ENCODE measurements at places on chromosomes 3 and 15.

- DNase-seq: no peak
Observed at GRCh38 chr3:12733566-12733965, 25.5 kb downstream of the TMEM40 start.

DNA sequence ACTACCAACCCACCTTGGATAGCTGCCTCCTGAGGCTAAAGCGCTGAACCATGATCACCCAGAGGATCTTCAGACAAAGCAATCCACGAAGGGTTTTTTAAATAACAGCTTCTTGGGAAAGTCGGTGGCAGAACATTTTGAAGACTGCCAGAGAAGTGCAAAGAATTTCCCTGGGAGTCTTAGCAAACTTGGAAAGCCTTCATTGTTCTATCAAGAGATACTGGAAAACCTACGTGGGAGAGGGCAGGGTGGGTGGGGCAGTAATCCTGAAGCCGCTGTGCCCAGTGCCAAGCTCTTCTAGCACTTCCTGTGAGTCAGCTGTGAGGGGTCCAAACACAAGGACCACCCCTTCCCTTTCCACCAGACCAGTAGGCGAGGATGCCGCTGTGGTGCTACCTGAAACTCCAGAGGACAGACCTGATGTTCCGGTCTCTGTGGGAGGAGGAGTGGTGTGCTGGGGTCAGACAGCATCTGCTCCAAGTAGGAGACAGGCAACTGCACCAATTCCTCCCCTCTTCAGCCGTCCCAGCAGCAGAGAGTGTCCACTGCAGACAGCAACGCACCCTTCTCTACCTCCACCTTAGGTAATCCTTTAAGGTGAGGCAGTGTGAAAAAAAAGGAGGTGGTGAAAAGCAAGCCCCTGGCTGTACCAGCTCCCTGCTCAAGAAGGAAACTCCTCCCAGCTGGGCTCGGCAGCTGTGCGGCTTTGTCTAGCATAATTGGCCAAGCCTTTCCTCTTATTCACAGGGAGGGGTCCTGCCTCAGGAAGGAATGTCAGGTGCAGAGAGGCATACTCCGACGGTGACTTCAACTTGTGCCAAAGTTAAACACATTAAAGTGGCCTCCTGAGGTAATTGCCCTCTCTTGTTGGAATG lies 99.0 kb downstream of the TMCC1 start:
- no peak for DNase-seq

- DNase-seq: peak; percentile 38
Observed at GRCh38 chr3:176430244-176431037, 766.8 kb downstream of the TBL1XR1 start.

GRCh38 chr3:153210660-153211059 lies 48.6 kb downstream of the RAP2B start:
- DNase-seq: no peak

DNA sequence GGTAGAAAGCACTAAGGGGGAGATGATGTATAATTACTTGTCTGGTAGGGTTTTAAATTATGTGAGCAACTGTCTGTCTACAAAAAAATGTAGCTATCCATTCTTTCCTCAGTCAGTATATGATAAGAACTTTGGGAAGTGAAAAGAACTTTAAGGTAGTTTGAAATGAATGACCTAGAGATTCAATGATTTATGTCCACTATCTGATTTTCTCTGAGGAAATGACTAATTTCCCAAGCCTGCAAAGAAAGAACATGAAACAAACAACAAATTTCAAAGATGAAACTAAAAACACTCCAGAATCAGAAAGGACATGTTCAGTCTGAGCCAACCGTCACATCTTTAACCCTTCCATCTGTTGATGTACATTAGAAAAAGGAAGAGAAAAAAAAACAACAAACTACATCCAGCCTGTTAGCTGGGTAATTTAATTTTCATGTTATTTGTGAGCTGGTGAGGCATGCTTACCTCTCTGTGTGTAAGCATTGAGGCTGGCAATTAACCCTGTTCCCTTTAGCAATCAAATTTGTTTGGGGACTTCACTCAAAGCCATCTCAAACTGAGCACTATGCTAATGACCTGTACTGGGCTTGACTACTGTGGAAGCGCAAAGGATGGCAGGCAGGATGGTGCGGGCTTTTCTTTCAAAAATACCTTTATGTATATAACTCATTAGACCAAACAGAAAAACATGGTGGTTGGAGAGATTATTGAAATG lies 220.1 kb downstream of the TUSC7 start:
- DNase-seq: no peak

- no peak for DNase-seq
Observed at GRCh38 chr3:111194048-111194447, 122.4 kb downstream of the NECTIN3 start.

GRCh38 chr15:45083223-45083622 lies 30.7 kb downstream of the DUOX2 start:
- DNase-seq: no peak

- DNase-seq: no peak
Observed at GRCh38 chr15:90000186-90001001, 730 bp upstream of the ZNF710 start.

DNA sequence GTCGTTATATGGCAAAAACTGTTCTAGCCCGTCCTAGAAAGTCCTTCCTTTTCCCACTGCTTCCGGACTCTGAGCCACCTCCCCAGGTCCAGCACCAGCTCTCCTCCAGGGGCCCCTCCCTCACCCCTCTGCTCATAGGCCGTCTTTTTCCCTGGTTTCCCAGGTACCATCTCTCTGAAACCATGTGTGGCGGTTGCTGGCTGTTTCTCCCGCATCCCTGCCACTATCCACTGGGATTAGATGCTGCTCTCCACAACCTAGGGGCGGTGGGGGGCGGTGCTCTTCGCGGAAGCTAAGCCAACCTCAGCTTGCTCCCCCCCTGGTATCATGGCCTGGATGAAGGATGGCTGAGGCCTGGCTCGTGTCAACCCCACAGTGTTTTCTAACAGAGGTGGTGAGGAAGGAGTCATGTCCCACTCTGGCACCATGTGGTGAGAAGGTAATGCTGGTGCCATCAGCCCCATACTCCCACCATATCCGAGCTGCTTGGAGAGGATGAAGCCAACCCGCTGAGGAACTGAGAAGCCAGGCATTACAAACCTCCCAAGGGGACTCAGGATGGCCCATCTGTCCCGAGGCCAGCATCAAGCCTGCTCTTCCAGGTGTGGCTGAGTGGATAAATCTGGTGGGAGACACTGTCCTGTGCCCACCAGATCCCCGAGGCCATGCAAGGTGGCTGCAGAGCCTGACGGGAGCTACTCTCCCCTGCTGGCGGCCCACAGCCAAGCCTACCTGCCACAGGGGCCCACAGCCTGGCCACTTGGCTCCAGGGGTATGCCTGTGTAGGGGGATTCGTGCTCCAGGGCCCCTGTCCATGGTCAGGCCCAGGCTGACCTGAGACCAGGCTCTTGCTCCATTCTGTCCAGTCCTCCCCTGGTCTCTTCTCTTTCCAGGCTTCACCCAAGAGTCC lies 27.9 kb upstream of the SLC41A3 start:
- DNase-seq: no peak

DNA sequence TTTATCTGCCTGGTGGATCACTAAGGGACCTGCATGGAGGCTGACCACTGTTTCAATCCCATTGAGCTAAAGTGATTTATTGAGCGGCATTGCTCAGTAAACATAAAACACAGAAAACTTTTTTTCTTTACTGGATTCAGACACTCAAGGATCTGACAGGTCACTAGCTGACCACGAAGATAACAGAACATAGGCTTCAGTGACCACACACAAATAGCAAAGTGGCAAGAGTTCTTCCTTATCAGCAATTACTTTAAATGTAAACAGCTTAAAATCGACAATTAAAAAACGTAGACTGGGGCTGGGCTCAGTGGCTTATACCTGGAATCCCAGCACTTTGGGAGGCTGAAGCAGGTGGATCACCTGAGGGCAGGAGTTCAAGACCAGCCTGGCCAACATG lies 48.7 kb downstream of the STAG1 start:
- no peak for DNase-seq

Data from AG04449 (cell line).